ENCODE measurements at places on chromosomes 3 and 15.

DNA sequence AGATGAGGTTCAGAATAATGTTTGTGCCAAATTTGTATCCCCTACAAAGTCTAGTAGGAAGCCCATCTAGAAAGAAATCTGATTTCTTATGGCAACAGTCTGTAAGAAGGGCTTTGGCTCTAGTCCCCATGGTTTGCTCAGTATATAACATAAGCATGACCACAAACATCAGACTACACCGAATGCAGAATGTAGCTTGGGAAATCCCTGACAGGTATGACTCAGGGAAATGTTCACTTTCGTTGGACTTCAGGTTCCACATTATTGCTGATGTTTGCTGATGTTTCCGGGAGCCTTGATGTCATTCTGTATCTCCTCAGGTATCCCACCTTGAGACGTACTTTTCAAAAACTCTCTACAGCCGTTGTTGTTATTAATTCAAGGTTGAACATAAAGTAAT lies 304.4 kb upstream of the TGFBR2 start:
- no peak for DNase-seq

DNA sequence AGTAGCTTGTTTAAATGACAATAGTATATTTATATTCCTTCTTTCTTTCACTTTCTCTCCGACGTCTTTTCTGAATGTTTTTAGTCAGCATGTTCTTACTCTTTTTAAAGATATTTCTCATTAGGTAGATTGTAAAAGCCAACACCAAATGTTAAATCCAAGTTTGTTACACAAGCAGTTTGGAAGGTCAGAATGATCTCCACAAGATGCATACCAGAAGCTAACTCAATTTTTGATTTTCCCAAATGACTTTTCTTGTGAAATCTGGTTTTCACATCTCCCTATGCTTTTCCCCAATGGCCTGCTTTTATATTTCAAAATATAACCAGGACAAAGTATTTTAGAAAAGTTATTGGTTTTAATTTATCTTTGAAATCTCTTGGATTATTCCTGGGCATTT lies 49.7 kb upstream of the TPRG1 start:
- DNase-seq, result no peak

- DNase-seq, result no peak
These were observed 7.3 kb upstream of the RTP3 start for GRCh38 chr3:46490338-46491084.

GRCh38 chr3:87167628-87168456 lies 59.3 kb upstream of the CHMP2B start:
- DNase-seq, result no peak

GRCh38 chr3:138234401-138235179 lies 47.5 kb downstream of the ARMC8 start:
- no peak for DNase-seq

DNA sequence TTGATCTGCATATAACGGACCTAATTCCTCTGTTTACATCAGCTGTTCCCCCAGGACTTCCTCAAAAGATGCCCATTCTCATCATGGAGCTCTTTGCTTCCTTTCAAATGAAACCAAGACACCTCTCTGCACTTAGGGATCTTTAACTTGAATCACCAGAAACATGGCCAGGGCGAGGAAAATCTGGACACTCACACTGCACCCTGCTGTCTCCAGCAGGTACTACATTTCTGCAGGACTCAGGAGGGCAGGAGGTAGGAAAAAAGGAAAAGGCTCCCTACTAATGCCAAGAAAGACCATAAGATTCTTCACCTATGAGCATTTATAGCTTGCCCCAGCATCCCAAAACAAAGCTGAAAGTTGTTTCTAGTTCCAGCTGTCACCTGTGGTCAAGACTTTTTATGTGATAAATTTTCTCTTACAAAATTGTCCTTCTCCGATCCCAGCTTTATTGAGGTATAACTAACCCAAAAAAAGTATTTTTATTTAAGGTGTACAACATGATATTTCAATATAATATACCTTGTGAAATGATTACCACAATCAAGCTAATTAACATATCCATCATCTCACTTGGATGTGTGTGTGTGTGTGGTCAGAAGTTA lies 87.3 kb upstream of the C15orf61 start:
- DNase-seq, result peak; percentile 45

GRCh38 chr3:4581498-4581897 lies 88.3 kb downstream of the ITPR1 start:
- no peak for DNase-seq

DNA sequence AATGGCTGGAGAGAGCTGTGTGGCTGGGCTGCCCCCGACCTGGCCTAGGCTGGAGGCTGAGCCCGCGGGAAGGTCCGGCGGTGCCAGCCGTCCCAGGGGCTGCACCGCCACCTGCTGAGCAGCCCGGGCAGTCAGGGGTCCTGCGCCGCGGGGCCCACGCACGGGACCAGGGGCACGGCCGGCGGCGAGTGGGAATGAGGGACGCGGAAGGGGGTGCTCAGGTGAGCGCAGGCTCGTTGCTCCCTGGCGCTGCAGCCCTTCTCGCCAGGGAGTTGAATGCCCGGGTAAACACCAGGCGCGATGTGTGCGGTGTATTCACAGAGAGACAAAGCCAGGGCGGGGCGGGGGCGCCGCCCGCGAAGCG lies 666 bp upstream of the SEMA3F start:
- no peak for DNase-seq

DNA sequence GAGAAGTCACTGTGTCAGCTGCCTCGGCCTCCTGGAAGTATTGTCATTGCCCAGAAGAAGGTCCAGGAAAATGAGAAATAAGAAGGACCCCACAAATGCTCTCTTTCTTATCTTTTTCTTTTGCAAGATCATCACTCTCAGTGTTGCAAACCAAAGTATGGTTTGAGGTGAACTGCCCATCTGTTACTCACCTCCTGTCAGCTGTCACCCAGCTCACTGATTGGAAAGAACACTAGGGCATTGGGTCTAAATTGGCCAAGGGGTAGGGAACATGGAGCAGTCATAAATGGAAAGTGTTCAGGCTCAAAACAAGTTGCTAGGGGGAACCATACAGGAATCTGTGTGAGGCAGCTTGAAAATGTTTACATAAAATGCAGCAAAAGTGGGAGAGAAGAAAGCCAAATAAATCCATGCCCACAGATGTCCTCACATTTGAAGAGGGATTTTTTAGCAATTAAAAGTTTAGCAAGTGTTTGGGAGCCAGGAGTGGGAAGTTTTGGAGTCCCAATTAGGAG lies 431.2 kb upstream of the THBS1 start:
- DNase-seq, result no peak

DNA sequence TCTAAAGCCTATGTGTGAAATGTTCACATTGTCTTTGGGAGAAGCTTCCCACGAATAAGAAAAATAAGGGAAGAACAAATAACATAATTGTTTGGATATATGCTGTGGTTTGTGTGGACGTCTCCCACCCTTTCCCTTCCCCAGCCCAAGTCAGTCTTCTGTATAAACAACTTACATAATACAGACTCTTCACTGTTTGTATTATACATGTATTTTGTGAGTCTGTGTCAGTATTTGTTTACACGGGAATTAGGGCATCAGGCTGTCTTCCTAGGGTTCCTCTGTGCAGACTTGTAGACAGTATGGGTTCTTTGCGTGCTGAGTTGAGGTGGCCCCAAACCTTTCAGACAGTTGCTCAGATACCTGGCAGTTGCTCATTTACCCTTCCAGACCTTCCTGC lies 103.4 kb downstream of the IGF1R start:
- DNase-seq, result no peak

DNA sequence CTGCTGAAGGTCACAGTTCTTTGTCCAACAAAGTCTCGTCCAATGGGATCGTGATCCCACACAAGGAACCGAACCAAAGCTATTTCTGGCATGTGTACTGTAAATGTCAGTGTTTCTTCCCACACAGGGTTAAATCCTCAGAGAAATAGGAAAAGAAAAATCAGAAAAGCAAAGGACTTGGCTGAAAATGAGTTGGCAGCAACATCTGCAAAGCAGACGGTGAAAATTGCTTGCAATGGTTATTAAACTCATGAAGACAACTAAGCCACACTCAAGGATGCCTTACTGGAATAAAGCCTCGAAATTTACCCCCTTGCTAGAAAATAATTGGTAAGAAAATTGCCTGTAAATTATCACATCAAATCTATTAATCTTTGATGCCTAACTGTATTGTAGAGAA lies 195.2 kb upstream of the STRIT1 start:
- DNase-seq, result no peak

DNA sequence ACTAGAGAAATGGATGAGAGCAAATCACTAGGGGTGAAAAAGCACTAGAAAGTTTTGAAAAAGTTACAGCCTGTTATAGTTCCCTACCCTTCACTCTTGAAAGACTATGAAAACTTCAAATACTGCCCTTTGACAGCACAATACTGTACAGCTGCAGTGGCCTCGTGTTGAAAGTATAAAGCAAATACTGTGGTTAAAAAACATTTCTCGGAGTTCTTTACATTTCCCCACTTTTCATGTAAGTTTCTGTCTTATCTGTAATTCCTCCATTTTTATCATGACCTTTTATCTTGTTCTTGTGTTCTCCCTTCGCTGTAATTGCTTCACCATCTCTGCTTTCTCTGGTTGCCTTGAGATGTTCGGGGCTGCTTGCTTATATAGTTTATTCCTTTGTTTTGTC lies 423.8 kb upstream of the CFAP20DC start:
- DNase-seq, result no peak

DNA sequence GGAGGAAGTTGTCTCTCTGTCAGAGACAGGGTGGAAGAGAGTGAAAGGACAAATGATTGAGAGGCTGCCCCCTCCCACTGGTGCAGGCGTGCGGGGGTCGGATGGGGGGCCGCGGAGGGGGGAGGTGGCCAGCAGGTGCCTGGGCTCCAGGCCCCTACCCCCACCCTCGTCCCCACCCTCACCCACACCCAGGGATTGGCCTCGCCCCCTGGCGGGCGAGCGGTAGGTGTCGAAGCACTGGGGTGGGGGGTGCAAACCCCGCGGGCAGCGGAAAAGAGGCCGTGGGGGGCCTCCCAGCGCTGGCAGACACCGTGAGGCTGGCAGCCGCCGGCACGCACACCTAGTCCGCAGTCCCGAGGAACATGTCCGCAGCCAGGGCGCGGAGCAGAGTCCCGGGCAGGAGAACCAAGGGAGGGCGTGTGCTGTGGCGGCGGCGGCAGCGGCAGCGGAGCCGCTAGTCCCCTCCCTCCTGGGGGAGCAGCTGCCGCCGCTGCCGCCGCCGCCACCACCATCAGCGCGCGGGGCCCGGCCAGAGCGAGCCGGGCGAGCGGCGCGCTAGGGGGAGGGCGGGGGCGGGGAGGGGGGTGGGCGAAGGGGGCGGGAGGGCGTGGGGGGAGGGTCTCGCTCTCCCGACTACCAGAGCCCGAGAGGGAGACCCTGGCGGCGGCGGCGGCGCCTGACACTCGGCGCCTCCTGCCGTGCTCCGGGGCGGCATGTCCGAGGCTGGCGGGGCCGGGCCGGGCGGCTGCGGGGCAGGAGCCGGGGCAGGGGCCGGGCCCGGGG lies at the start of gene KAT2B:
Gene KAT2B (plus strand): TSS at position 682 of the 783 bp plus-strand sequence. CDS start 32 bp downstream, at position 714.
- no peak for DNase-seq

GRCh38 chr15:63811942-63812550 lies 21.7 kb downstream of the HERC1 start:
- DNase-seq, result no peak

- DNase-seq, result peak; percentile 40
These were observed 85.3 kb upstream of the LIMD1 start for GRCh38 chr3:45509038-45509767.

DNA sequence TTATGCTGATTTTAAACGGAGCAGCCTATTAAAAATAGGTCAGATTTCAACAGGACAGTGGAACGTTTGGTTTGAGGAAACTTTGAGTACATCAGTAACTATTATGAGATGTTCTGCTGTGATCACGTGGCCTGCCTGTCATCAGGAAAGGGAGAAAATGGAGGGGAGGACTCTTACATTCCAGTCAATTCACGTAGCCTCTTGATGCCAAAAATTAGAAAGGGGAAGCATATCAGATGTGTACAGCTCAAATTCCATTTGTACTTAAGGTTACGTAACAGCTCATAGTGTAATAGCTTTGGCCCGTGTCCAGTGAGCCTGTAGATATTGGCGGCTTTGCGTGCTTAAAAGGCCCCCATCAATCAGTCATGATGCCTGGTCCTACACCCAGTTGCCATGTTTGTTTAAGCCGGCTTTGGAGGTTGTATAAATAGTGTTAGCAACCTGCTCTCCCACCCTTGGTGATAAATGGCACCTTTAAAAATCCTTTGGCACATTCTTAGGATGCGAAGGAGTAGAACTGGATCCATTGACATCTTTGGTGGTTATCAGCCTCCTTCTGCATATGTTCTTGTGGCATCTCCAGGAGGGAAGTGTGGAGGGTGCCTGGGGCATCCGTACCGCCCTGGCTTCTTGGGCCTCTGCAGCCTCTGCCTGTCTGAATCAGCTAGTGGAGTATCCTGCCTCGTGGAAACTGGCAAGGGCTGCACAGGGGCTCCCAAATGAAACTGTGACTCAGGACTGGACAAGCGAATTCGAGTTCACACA lies 163.9 kb downstream of the THSD4 start:
- DNase-seq, result no peak

DNA sequence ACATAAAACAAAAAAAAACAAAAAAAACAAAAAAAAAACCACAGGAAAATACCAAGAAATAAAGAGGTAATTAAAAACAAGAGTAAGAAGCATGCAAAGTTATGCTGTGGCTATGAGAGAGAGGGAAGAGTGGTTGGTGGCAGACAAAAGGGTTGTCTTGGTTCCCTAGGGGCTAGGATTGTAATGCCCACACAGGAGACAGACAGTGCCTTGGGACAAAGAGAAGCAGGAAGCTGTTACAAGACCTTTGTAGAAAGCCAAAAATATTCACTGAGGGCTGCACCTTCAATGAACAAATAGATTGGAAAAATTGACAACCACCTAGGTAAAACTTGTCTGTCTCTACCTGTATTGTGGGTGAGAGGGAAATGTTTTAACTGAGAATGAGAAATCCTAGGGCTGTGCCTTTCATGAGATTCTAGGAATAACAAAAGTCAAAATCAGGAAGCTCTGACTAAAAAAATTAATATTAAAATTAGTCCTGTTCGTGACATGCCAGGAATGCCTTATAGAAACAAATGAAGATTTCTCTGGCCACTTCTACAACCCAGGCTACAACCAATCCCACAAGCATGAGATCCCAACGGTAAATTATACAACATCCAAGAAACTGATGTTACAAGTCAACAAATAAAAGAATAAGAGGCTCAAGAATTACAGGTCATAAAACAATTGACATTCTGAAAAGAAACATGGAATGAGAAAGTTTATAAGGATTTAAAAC lies 45.0 kb upstream of the PRICKLE2 start:
- DNase-seq, result no peak

GRCh38 chr3:193662757-193663322 lies 69.8 kb downstream of the OPA1 start:
- DNase-seq, result no peak

- no peak for DNase-seq
These were observed 80.2 kb downstream of the SHQ1 start for GRCh38 chr3:72768006-72768441.

DNA sequence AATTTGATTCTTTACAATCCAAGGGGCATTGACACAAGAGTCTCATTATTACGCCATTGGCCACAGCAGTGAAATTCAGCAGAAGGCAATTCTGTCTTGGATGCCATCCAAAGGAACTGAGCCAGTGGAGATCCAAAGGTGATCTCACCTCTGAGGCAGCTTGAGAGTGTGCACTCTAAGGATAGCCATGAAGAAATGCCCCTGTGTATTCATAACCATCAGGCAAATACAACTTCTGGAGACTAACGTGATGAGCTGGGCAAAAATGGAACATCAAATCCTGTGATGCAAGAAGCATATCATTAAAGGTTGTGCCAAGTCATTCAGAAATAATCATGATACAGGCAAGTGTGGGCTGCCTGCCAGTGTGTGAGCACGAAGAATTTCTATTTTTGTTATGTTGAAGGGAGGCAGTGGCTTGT lies 41.4 kb downstream of the ROBO2 start:
- DNase-seq, result no peak

- no peak for DNase-seq
These were observed 11.4 kb downstream of the CEP97 start for GRCh38 chr3:101735833-101736232.
